Right lung (tissue), 10 donors: ENCODE measurements at places on chromosomes 1 and 21. TPM values are rescaled to one million over a fixed set of nuclear protein-coding genes. Genes with fewer than 3 reads are reported as not detected.

Gene NECTIN4
- 8.2 TPM for polyA plus RNA-seq

Gene DIRAS3
- 2.6 TPM for polyA plus RNA-seq

Gene MAN1C1
- 13.6 TPM for polyA plus RNA-seq

Gene NR5A2
- 8.8 TPM for polyA plus RNA-seq

Gene CFHR5
- not detected for polyA plus RNA-seq

Gene TDRD5
- polyA plus RNA-seq, result 0.55 TPM

Gene CAMK1G
- 6.8 TPM for polyA plus RNA-seq

Gene CNTN2
- polyA plus RNA-seq, result 0.38 TPM

Gene SYT14
- 0.13 TPM for polyA plus RNA-seq

Gene LCE1E
- polyA plus RNA-seq, result not detected

Gene KRTAP19-2
- polyA plus RNA-seq, result not detected
